ENCODE measurements at places on chromosomes 7 and 10. TPM values are rescaled to one million over a fixed set of nuclear protein-coding genes. Genes with fewer than 3 reads are reported as not detected.

DNA sequence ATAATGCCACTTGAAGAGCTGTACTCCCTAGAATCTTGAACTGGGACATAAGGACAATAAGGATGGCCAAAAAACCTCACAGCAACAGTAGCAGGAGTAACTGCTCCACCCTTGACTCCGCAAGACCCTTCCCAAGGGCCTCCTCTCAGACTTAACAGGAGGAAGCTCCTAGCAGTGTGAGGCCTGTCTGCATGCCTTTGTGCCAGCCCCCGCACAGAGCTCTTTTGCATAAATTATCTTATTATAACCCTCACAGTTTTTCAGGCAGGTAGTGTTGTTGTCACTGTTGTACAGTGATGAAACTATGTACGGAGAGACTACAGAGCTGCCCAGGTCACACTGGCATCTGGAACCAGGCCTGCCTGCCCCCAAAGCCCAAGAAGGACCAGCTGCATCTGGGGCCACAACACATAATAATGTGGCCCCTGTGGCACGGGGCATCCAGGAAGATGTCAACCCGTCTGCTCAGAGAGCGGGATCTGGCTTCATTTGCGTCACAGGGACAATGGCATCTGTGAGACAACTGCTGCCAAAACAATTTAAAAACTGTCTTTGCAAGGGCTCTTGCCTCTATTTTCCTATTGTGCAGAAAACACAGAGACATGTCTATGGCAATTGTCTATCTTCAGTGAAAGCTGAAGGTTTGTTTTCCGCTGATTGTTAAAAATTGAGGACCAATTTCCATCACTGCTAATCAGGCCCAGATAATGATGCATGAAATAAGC lies 249.3 kb upstream of the GRB10 start:
- no peak for DNase-seq

The GPR15LG gene
- total RNA-seq = not detected

- DNase-seq = no peak
These were observed 57.1 kb downstream of the LRRTM3 start for GRCh38 chr10:66982792-66983474.

The MYPN gene
- total RNA-seq = not detected

- peak; percentile 68 for DNase-seq
These were observed 125.7 kb downstream of the RGS10 start for GRCh38 chr10:119416855-119417254.

The FAM25C gene
- not detected for total RNA-seq

- DNase-seq = no peak
These were observed 612 bp downstream of the HILPDA start for GRCh38 chr7:128456255-128456725.

- DNase-seq = no peak
These were observed 35.8 kb downstream of the CREB3L2 start for GRCh38 chr7:137965942-137966640.

The SLC18A3 gene
- not detected for total RNA-seq

DNA sequence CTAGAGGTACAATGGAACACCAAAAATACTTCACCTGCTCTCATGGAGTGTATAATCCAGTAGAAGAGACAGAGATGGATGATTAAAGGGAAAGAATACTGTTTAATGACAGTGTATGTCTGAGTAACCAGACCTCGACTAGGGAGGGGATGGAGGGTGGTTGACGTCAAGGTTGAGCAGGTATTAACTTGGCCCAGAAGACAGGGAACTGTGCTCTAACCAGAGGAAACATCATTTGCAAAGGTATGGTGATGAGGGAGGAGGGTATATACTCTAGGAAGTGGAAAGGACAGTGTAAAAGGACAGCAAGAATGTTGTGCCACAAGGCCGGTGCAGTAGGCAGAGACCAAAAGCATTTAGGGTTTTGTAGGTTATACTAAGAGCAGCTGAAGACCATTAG lies 2.9 kb downstream of the MIOS start:
- DNase-seq = no peak

The PNLIPRP3 gene
- total RNA-seq = not detected

The PRRT4 gene
- 0.42 TPM for total RNA-seq

DNA sequence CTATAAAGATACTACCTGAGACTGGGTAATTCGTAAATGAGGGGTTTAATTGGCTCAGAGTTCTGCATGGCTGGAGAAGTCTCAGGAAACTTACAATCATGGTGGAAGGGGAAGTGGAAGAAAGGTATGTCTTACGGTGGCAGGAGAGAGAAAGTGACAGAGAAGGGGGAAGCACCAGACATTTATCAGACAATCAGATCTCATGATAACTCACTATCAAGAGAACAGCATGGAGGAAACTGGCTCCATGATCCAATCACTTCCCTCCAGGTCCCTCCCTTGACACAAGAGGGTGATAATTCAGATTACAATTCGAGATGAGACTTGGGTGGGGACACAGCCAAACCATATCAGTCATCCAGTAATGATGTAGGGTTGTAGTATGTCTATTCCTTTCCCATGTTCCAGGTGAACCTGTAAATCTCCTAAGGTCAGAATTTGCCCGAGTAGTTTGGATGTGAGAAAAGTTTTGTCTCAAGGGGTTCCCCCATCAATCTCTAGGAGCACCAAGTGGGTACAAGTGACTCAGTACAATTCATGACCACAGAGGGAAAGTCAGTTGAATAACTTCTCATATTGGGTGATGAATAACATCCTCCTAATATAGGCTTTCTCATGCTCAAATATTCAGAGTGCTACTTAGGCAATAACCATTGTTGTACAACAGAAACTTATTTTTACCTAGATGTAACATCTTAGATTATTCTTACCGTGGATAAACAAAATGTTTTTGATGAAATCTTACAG lies 39.7 kb upstream of the MTPN start:
- no peak for DNase-seq

DNA sequence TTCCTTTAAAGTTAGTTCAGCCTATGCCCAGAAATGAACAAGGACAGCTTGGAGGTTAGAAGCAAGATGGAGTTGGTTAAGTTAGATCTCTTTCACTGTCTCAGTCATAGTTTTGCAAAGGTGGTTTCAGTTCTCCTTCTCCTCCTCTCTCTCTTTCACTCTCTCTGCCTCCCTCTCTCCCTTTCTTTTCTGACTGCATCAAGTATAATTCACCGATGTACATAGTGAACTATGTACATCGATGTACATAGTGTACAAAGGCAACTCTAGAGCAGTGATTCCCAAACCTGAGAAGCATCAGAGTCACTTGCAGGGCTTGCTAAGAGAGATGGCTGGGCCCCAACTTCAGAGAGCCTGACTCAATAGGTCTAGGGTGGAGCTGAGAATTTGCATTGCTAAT lies 1259.7 kb downstream of the TYW1 start:
- DNase-seq = no peak

DNA sequence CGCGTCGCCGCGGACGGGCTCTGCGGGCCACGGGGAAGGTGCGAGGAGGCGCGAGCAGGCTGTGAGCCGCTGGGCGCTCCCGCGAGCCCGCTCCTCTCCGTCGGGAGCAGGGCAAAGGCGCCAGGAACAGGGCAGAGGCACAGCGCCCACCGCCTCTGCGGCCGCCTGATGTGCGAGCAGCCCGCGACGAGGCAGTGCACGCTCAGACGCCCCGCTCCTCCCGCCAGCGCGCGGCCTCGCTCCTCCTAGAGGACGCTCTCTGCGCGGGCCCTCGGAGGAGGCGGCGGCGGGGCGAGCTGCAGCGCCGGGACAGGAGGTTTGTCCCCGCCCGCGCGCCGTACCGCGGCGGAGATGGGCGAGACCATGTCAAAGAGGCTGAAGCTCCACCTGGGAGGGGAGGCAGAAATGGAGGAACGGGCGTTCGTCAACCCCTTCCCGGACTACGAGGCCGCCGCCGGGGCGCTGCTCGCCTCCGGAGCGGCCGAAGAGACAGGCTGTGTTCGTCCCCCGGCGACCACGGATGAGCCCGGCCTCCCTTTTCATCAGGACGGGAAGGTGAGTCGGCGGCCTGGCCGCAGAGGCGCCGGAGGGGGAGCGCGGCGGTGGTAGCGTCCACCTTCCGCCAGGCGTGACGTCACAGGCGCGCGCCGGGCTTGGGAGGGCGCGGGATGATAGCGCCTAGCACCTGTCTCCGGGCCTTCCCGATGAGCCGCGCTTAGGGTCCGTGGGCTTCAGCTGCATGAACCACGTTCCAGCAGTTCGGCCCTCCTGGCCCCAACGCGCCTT lies 731 bp downstream of the LANCL2 start:
- peak; percentile 93 for DNase-seq

DNA sequence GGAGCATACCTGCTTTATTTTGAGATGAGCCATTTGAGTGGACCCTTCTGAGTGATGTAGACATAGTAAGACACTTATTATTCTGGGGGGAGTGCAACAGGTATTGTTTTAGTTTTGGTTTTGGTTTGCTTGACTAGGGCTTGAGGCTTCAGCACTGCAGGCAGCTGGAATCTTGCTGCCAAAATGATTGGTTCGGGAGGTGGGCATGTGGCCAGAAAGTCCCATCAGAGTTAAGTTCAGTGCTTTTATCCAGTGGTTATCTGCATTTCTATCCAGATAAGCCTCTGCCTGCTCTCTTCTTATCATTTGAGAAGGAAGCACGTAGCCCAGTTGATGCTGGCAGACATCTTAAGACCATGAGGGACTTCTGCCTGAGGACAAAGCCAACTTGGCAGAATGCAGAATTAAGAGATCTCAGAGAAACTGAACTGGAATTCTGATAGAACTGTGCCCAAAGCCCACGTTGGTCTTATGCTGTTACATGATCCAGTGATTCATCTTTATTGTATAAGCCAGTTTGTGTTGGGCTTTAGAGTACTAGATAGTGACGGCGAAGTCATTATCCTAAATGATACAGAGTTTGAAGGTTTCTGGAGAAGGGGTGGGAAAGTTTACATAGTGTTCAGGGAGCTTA lies 9.6 kb upstream of the JAZF1 start:
- no peak for DNase-seq

GRCh38 chr10:30968711-30969110 lies 63.0 kb downstream of the ZNF438 start:
- DNase-seq = no peak

GRCh38 chr7:44235582-44236332 lies 35.0 kb downstream of the YKT6 start:
- DNase-seq = no peak
